Placental epithelial cell (primary cell): ENCODE measurements at places on chromosomes 1 and 21. TPM values are rescaled to one million over a fixed set of nuclear protein-coding genes. Genes with fewer than 3 reads are reported as not detected.

Gene NCMAP
- total RNA-seq = under 0.01 and 0.11 TPM in 2 replicates

Gene SH2D1B
- not detected in 2 replicates for total RNA-seq

Gene LRRC3
- total RNA-seq = 1.1 and 1.2 TPM in 2 replicates

Gene SEC22B
- total RNA-seq = 31.3 and 34.2 TPM in 2 replicates

Gene PCNX2
- 27.5 and 30.8 TPM in 2 replicates for total RNA-seq

Gene MAP3K7CL
- total RNA-seq = 3.9 and 4.4 TPM in 2 replicates
